ENCODE measurements at places on chromosomes 2 and 18.

GRCh38 chr18:63192126-63192884 lies 127.3 kb downstream of the BCL2 start:
- no peak for DNase-seq

DNA sequence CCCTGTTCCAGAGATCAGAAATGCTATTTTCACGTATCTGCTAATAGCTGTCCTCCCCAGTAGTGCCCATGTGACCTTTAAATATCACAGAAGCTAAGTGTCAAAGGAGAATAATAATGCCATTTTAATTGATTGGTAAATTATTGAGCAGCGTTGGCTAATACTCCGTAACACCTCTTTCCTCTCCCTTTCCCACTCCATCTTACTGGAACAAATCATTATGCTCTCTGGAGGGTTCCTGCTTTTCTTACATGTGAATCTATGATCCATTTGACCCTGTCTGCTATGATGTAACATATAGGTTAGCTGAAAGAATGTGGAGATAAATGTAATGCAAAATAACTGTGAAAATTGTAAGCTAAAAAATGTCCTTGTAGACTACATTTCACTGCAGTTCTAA lies 383.6 kb upstream of the GYPC start:
- DNase-seq: no peak

DNA sequence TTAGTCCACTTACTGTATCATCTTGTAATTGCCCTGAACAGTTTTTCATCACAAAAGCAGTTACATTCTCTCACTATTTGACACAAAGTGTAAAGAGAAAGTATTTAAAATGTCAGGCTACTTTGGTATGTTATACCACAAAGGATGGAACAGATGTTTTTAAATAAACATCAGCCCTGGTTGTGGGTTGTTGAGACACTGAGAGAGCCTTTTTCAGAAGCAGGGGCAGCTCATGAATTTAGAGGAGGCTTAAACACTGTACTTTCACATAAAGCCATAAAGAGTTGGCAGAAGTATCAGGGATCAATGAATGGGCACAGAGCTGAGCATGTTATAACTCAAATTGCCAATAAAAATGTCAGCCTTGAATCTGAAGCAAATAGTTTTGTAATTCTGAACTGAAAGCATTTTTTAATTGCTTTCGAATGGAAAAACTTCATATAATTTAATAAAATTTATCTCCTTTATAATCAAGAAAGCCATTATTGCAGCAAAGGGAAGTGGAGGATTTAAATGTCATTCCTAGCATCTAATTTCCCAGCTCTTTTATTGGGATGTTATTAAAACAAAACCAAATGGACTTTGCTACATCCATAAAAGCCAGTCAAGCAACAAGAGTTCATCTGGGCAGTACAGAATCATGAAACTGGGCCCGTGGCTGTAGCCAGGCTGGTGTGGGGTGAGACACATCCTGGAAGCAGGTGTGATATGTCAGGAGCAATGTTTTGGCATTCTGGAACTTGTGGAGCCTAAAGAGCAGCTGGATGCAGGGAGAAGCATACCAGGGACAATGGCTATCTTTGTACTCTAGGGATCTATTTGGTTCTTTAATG lies 95.1 kb upstream of the NT5C1B start:
- no peak for DNase-seq

GRCh38 chr2:9095690-9096089 lies 92.2 kb upstream of the MBOAT2 start:
- no peak for DNase-seq

DNA sequence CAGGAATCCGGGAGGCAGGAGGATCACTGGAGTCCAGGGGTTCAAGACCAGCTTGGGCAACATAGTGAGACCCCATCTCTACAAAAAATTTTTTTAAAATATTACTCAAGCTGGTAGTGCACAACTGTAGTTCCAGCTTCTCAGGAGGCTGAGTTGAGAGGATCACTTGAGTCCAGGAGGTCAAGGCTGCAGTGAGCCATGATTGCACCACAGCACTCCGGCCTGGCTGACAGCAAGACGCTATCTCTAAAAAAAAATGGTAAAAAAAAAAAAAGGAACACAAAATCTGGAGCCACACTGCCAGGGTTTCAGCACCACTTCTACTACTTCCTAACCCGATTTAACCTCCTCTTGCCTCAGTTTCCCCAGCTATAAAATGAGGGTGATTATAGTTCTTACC lies 57.0 kb downstream of the STEAP3 start:
- DNase-seq: no peak

GRCh38 chr2:226608451-226608850 lies 191.2 kb downstream of the IRS1 start:
- DNase-seq: no peak

DNA sequence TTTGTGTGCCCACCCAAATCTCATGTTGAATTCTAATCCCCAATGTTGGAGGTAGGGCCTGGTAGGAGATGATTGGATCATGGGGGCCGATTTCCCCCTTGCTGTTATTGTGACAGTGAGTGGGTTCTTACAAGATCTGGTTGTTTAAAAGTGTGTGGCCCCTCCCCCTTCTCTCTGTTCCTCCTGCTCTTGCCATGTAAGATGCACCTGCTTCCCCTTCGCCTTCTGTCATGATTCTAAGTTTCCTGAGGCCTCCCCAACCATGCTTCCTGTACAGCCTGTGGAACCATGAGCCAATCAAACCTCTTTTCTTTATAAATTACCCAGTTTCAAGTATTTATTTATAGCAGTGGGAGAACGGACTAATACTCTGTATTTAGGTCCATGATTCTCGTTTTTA lies 588.1 kb downstream of the DCDC2C start:
- no peak for DNase-seq

DNA sequence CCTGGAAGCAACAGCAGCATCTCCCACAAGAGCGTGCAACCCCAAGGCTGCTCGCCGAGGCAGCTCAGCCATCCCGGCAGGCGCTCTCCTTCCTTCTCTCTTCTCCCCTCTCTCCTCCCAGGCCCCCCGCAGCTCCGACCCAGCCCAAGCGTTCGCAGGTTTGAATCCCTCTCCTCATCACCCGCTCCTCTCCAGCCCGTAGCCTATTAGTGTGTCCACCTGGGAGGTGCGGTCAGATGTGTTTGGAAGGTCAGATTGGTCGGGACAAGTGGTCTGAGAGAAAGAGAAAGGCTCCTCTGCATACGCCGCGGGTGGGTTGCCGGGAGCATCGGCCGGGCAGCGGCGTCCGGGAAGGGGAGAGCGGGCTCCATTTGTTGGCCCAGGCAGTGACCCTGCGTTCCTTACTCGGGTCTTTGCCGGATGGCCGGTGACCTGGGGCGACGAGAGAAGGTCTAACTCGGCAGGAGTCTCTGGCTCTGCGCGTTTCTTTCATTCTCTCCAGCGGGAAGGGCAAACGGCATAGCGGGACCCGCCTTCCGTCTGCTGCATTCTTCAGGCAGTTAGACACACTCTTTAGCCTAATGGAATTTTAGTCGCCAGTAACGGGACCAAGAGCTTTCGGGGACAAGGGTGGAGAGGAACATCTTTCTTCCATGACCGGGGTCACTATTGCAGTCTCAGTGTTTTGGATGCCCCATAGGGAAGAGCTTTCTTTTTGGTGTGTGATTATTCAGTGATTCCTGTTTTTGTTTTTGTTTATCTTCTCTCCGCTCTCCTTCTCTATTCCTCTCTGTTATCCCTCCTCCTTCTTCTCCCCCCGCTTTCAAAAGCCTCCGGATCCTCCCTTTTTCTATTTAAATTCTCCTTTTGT lies 1.1 kb upstream of the TMEFF2 start:
- no peak for DNase-seq

DNA sequence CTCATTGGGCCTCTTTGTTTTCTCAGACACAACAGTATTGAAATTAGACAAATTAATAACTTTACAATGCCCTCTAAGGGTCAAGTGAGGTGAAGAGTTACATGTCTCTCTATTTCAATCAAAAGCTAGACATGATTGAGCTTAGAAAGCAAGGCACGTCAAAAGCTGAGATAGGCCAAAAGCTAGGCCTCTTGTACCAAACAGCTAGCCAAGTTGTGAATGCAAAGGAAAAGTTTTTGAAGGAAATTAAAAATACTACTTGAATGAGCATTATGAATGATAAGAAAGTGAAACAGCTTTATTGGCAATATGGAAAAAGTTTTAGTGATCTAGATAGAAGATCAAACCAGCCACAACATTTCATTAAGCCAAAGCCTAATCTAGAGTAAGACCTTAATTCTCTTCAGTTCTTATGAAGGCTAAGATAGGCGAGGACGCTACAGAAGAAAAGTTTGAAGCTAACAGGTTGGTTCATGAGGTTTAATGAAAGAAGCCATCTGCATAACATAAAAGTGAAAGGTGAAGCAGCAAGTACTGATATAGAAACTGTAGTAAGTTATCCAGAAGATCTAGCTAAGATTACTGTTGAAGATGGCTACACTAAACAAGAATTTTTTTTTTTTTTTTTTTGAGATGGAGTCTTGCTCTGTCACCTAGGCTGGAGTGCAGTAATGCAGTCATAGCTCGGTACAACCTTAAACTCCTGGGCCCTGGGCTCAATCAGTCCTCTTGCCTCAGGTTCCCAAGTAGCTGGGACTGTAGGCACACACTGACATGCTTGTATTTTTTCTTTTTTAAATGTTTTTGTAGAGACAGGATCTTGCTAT lies 65.5 kb downstream of the FAM117B start:
- no peak for DNase-seq

DNA sequence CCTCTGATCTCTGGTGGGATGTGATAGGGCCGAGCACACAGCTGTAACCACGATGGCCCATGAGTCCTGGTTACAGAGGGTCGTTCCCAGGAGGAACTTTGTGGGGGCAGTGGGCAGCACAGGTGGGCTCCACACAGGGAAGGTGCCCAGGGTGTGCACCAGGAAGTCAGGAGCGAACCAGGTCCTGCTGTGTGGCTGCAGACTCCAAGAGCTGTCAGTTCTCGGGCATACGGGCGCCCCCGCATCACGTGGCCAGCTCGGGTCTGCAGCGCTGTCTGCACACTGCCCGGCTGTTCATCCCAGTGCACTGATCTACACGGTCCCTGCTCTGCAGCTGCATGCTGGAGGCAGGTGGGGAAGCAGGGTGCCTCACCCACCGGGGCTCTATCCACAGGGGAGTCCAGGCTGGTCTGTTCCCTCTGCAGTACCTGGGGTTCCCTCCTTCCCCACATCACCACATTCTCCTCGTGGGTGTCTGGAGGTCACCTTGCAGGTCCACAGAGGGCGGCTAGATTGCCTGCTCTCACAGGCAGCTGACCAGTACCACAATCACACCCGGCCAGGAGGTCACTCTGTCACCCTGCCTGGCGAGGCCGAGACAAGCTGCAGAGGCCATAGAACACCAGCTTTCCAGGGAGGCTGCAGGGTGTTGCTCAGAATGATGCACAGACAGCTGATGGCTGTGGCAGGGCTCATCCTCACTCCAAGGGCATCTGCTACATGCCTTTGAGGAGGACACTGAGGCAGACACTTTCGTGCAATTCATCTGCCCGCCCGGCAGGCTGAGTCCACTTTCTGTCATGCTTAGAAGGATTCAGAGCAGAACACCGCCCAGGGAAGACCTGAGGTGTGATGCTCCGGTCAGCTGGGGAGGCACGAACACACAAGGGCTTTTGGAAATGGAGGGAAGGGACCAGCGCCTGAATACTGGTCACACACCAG lies 202.7 kb downstream of the EIPR1 start:
- no peak for DNase-seq

DNA sequence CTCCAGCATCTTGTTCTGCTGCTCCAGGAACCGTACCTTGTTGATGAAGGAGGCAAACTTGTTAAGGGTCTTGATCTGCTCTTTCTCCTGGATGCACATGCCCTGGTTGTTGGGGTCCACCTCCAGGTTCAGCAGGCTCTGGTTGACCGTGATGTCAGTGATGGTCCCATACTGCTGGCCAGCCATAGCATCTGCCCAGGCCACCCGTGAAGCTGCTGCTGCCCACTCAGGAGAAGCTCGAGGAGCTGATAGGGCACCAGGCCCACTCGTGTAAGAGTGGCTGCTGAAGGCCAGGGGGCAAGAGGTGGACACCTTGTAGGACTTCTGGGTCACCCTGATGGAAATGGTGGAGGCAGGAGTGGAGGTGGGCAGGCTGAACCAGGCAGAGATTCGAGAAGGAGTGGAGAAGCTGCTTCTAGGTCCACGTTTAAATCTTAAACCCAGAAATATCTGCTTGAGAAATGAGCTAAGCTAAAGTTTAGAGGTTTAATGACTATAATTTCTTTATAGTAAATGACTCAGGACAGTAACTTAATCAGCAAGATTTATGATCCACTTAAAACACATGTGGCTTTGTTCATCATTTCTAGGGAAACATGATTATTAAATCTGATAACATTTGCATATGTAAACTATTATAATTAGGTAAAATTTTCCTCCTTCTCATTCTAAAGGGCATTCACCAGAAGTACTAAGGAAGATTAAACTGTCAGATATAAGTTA lies 358.7 kb upstream of the SETBP1 start:
- DNase-seq: no peak

DNA sequence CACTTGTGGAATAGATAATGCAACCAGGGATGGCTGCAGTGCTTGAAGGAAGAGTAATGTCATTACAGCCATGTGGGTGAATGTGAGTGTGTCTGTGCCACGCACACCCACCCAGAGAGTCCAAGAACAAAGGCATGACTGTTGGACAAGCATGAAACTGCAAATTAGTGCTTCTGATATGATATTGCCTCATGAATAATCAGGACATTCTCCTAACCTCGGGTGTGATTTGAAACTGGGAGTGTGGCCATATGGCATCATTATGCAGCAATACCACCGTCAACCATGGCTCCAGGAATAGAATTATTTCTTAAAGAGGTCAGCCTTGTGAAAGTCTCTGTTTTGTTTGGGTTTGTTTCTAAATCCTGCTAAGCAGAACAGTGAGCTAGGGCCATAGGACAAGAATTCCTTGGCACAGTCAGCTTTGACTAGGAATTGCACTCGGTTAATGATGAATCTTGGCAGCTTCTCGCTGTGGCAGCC lies 678.0 kb upstream of the RAB6C start:
- no peak for DNase-seq

GRCh38 chr2:138534791-138535190 lies 33.2 kb downstream of the SPOPL start:
- DNase-seq: no peak

DNA sequence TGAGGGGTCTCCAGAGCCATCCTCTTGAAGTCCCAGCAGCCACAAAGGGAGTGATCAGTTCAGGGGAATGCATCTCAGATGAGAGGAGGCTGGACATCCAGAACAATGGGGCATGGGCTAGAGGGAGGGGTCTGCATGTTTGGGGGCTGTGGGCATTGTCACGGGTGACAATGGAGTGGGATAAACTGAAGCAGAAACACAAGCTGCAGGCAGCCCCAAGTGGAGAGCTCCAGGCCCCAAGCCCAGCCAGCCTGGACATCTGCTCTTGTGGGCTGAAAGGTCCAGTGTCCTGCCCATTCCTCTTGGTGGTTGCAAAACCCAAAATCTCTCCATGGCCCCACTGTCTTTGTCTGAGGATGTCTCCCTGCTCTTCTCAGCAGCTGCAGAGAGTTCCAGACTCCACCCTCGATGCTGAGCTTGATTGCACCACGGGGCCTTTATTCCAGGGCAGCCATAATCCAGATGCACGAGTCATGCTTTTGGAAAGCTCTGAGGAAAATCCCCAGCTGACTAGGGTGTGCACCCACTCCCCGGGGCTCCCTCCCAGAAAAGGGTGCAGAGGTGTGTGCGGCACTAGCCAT lies 149.4 kb downstream of the TNS1 start:
- DNase-seq: no peak

GRCh38 chr2:239781454-239781853 lies 243.7 kb downstream of the NDUFA10 start:
- DNase-seq: no peak

GRCh38 chr2:179981085-179981484 lies 26.0 kb downstream of the CWC22 start:
- no peak for DNase-seq

- no peak for DNase-seq
Observed at GRCh38 chr2:215358891-215359575, 47.2 kb downstream of the ATIC start.

- no peak for DNase-seq
Observed at GRCh38 chr18:45449418-45450227, 165.7 kb upstream of the SLC14A2 start.
